Tibial artery (tissue), 4 donors: ENCODE measurements at places on chromosomes 7 and 10.
A peak's percentile ranks its signal among the peaks of the same experiment; 100 is the strongest.

DNA sequence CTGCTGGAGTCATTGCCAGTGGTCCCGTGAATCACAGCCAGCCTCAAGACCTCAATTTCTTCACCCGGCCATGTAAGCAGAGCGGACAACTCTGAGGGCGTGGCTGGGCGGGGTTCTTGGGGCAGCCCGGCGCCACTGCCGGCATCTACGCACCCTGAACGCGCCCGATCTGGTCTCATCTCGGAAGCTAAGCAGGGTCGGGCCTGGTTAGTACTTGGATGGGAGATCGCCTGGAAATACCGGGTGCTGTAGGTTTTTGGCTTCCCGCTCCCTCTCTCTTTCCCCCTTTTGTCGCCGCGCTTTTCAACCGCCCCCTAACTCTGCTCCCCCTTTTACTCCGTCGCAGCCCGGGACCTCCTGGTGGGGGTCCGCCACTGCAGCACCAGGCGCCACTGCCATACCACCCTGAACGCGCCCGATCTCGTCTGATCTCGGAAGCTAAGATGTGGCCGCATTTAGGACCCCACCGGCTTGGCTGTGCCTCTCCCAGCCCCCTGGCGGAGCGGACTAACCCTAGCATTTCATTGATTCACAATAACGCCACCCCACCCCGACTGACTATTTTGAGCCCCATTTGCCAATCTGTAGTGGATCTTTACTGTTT lies 25.3 kb downstream of the GARIN1A start:
- peaks cover 47% of the 10 kb centered on the region for H3K27me3 ChIP-seq
- peak; percentile 38 for DNase-seq
- H3K4me3 ChIP-seq = peak overlapping the region; percentile 38
- no peaks in the 10 kb centered on the region for H3K36me3 ChIP-seq
- H3K27ac ChIP-seq = no peak overlapping the region

- H3K27ac ChIP-seq = peak overlapping the region; percentile 63
- no peaks in the 10 kb centered on the region for H3K27me3 ChIP-seq
- H3K36me3 ChIP-seq = no peaks in the 10 kb centered on the region
- peak overlapping the region; percentile 55 for H3K4me3 ChIP-seq
These were observed 5.1 kb downstream of the UNC5B start for GRCh38 chr10:71217266-71218045.

DNA sequence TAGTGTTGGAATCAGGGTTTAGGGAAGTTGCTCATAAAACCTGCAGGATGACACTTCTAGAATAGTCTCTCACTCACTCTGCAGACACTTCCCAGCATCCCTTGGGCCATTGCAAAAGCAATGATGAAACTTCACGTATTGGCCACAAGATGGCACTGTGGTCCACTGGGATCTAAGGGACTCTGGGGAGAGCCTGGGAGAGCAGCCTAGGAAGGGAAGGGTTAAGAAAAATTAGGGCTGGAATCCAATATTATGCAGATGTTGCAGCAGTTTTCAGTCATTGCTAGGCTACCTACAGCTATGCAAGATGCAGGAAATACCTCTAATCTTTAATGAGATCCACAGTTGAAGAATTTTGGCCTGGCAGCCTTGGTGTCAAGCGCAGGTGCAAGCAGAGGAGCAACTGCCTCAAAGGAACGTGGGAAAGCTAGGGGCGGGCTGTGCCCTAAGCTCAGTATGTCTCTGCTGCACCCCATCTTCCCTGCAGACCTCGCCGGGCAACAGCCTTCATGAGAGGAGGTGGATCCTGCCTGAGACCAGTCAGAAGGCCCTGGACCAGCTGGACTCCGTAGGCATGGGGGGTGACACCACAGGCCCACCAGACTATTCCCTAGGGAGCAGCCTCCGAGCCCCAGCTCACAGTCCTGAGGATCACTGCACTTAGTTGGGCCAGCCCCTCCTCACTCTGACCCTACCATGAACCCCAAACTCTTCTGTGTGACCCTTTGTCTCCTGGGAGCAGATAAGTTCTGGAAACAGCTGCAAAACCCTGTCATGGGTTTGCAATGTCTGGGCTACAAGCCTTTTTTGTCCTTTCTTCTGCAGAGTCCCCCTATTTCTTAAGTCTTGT lies 127.9 kb upstream of the PRSS58 start:
- H3K36me3 ChIP-seq = no peaks in the 10 kb centered on the region
- H3K4me3 ChIP-seq = no peak overlapping the region
- no peaks in the 10 kb centered on the region for H3K27me3 ChIP-seq

- H3K4me1 ChIP-seq = no peaks in the 10 kb centered on the region
- H3K27ac ChIP-seq = no peak overlapping the region
- no peak for DNase-seq
- no peaks in the 10 kb centered on the region for H3K27me3 ChIP-seq
- H3K4me3 ChIP-seq = no peak overlapping the region
- H3K36me3 ChIP-seq = no peaks in the 10 kb centered on the region
These were observed 29.4 kb downstream of the CDH23 start for GRCh38 chr10:71426058-71426605.

DNA sequence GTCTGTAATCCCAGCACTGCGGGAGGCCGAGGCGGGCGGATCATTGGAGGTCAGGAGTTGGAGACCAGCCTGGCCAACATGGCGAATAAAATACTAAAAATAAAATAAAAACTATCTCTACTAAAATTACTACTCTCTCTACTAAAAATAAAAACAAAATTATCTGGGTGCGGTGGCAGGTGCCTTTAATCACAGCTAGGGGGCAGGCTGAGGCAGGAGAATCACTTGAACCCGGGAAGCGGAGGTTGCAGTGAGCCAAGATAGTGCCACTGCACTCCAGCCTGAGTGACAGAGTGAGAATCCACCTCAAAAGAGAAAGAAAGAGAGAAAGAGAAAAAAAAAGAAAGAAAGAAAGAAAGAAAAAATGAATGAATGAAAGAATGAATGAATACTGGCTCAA lies 351.4 kb downstream of the ELMO1 start:
- H3K36me3 ChIP-seq = no peaks in the 10 kb centered on the region
- H3K4me3 ChIP-seq = no peak overlapping the region
- H3K27ac ChIP-seq = no peak overlapping the region
- no peak for DNase-seq
- H3K27me3 ChIP-seq = no peaks in the 10 kb centered on the region

- no peaks in the 10 kb centered on the region for H3K27me3 ChIP-seq
- H3K4me1 ChIP-seq = peaks cover 34% of the 10 kb centered on the region
- no peak overlapping the region for H3K4me3 ChIP-seq
- peak overlapping the region; percentile 53 for H3K27ac ChIP-seq
- DNase-seq = no peak
These were observed 49.4 kb upstream of the IGFBP3 start for GRCh38 chr7:45970454-45970853.

GRCh38 chr7:26865094-26865388 lies 651 bp upstream of the SKAP2 start:
- H3K4me1 ChIP-seq = peaks cover 10% of the 10 kb centered on the region
- peak overlapping the region; percentile 66 for H3K4me3 ChIP-seq
- peak overlapping the region; percentile 69 for H3K27ac ChIP-seq

- H3K4me1 ChIP-seq = peaks cover 44% of the 10 kb centered on the region
- H3K4me3 ChIP-seq = no peak overlapping the region
- DNase-seq = no peak
- no peaks in the 10 kb centered on the region for H3K27me3 ChIP-seq
- no peaks in the 10 kb centered on the region for H3K36me3 ChIP-seq
- H3K27ac ChIP-seq = peak overlapping the region; percentile 79
These were observed 91.0 kb upstream of the COL1A2 start for GRCh38 chr7:94303695-94304094.

- no peaks in the 10 kb centered on the region for H3K27me3 ChIP-seq
- H3K36me3 ChIP-seq = no peaks in the 10 kb centered on the region
- H3K27ac ChIP-seq = no peak overlapping the region
- peak; percentile 65 for DNase-seq
- H3K4me3 ChIP-seq = no peak overlapping the region
These were observed 52.5 kb downstream of the PRF1 start for GRCh38 chr10:70549962-70550458.

- no peak overlapping the region for H3K4me3 ChIP-seq
- no peaks in the 10 kb centered on the region for H3K4me1 ChIP-seq
- DNase-seq = no peak
- H3K36me3 ChIP-seq = no peaks in the 10 kb centered on the region
- no peaks in the 10 kb centered on the region for H3K27me3 ChIP-seq
- H3K27ac ChIP-seq = no peak overlapping the region
These were observed 6.9 kb upstream of the WIPI2 start for GRCh38 chr7:5183155-5183554.

DNA sequence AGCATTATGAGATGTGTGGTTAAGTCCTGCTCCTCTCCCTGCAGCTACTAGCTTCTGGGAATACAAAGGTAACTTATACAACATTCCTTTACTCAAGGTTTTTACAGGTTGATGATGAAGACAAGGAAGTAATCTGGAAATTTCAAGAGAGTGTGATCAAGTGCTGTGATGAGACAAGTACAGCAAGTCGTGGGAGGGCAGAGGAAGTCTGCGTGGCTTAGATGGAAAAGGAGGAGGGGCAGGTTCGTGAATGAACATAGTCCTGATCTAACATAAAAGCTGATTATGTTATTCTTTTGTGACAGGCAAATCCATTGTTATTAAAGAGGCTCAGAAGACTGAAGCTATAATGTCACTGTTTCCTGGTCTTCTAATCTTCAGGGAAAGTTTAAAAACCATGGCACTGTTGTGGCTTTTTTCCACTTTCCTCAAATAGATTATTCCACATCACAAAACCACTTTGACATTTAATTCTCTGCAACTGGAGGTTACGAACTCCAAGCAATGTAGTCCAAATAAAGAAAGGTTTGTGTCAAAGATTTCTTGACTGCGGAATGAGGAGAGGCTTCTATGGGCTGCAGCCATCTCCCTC lies 84.1 kb downstream of the CPXM2 start:
- H3K36me3 ChIP-seq = no peaks in the 10 kb centered on the region
- no peak overlapping the region for H3K4me3 ChIP-seq
- peak overlapping the region; percentile 49 for H3K27ac ChIP-seq
- no peak for DNase-seq

DNA sequence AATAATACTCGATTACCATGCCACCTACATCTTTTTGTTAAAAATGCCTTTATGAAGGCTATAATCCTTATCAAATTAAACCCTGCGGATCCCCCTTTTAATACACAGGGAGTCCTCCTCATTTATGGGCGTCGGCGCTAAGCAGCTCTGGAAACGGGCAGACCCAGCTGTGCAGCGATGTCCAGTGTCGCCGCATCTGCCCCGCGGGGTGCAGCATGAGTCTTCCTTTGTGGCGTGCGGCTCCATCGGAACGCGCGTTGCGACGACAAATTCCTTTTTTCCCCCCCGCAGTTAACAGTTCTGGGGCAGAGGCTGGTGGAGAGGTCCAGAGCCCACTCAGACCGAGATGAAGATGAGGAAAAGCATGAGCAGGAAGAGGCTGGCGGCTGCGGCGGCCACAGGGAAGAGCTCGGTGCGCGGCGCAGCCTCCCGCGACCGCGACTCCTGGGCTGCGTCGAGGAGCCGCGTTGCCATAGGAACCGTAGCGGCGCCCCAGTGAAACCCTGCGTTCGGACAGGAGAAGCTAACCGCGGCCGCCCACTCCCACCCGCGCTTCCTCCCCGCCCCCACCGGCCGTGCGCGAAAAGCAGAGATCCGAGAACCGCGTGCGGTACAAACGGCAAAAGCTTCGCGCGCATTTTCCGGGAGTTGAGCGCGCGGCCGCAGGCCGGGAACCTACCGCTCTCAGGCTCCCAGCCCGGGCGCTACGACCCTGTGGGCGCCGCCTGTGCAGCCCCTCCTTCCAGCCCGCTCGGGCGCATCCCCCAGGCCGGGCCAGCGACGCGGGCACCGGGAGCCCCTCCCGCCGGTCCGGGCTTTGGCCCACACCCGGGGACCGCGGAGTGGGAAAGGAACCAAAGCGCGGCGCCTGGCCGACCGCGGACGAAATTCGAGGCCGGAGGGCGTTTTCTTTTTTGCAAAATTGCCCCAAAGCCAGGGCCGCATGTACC lies 130.6 kb downstream of the SPAG6 start:
- no peaks in the 10 kb centered on the region for H3K4me1 ChIP-seq
- H3K27me3 ChIP-seq = no peaks in the 10 kb centered on the region
- H3K4me3 ChIP-seq = peak overlapping the region; percentile 48
- no peaks in the 10 kb centered on the region for H3K36me3 ChIP-seq
- no peak for DNase-seq

- DNase-seq = peak; percentile 51
- no peak overlapping the region for H3K4me3 ChIP-seq
- peaks cover 16% of the 10 kb centered on the region for H3K4me1 ChIP-seq
- H3K27ac ChIP-seq = no peak overlapping the region
- peaks cover 17% of the 10 kb centered on the region for H3K36me3 ChIP-seq
These were observed 112.5 kb downstream of the PRPF18 start for GRCh38 chr10:13699216-13699615.
